KBM-7 (cell line): ENCODE measurements at places on chromosomes 16 and 17.

GRCh38 chr16:86625029-86625428 is 46.7 kb downstream of the FOXL1 start:
- DNase-seq, result no peak

DNA sequence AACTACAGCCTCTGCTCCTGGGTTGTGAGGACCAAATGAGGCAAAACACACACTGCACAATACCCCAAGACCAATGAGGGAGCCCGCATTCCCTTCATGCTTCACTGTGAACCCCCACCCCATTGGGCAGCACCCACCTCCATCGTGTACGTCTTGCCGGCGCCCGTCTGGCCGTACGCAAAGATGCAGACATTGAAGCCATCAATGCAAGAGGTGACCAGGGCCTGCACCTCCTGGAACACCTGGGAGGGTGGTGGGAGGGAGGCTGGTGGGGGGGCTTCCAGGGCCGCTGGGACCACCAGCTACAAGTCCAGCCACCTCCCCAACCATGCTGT is 28.4 kb downstream of the KATNB1 start:
- no peak for DNase-seq

DNA sequence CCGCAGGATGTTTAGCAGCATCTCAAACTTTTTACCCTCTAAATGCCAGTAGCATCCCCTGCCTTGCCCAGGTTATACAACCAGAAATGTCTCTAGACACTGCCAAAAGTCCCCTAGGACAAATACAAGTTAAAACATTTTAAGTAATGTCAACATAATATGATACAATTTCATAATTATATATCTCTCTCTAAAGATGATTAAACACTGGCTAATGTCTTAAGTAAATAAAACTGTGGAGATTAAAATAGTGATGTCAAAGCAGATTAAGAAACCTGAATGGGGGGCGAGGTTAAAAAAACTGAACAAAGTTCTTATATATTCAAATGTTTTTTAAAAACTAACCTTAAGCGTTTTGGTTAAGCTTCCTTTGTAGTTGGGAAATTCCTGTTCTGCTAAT is 62.1 kb downstream of the CFDP1 start:
- DNase-seq, result no peak

DNA sequence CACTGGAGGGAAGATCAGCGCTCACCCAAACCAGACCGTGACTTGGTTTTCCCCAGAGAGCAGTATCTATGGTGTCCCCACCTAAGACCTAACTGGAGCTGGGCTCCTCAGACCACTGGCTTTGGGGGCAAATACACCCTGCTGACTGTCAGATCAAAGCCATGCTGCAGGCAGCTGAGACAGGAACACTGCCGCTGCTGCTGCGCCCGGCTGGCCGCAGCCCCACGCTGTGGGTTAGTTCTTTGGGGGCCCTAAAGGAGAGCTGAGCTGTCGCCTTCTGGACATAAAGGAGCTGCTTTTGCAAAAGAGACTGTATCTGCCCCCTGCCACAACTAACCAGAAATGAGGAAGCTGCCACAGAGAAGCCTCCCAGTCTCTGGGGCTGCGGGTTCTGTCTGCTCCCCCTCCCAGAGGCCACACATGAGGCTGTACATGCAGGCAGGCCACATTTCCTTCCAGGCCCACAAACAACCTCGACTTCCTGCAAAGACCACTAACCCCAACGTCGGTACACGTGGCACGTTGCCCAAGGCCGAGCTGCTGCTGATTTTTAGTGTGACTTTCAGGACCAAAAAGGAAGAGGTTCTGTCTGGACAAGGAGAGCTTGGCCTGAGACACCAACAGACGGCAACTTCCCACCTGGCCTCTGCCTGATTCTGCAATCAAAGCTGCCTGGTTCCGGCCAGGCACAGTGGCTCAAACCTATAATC is 18.2 kb upstream of the ABR start:
- DNase-seq, result peak; percentile 100

- no peak for DNase-seq
These were observed 2.0 kb downstream of the LHX1 start for GRCh38 chr17:36939052-36939801.

DNA sequence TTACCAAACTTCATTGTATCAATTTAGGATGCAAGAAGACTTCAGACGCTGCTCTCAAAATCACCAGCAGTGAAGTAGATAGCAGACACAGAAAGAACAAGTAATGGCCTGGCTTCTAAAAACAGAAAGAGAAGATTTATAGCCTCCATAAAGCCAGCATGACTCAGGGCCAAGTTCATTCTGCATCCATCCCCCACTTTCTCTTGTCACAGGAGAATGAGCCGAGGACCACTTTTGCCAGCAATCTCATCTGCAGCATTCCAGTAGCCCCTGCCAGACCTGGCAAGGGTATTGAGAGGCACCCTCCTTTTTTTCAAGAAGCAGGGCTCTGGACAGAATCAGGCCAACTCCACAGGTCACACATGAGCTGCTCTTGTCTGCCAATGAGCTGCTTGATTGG is 355.4 kb upstream of the SOX9 start:
- no peak for DNase-seq

- DNase-seq, result no peak
These were observed 33.5 kb upstream of the SKAP1 start for GRCh38 chr17:48463526-48463925.

GRCh38 chr17:55168958-55169687 is 95.6 kb upstream of the HLF start:
- DNase-seq, result no peak

GRCh38 chr17:10651927-10652326 is 5.2 kb downstream of the MYH3 start:
- DNase-seq, result no peak

GRCh38 chr16:84511180-84511800 is 6.8 kb upstream of the MEAK7 start:
- peak; percentile 86 for DNase-seq

DNA sequence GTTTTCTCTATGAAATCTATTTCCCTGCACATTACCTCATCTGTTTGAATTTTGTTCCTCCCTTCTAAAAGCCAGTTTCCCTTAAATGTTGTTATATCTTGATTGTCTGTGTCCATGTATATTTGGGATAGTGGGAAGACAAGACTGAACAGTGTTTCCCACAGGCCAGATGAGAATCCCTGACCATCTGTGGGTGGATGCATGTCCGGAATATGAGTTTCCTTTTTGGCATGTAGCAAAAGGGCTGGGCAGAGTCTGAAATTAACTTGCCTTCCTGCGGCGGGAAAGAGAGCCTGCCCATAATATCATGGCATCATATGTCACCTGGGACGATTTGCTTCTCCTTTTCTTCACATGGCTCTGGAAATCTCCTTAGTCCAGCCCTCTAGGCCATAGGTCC is 385.8 kb upstream of the MAF start:
- DNase-seq, result no peak

- peak; percentile 65 for DNase-seq
These were observed 4.2 kb upstream of the FBXL16 start for GRCh38 chr16:709566-710499.

GRCh38 chr16:50491516-50491915 is 56.7 kb upstream of the NKD1 start:
- no peak for DNase-seq
